Stimulated activated CD4-positive, alpha-beta T cell treated with anti-CD3 and anti-CD28 coated beads, TNF-alpha, amount 100 ng/mL, for 1 hour (primary cell): ENCODE measurements at places on chromosomes 3 and 15.

DNA sequence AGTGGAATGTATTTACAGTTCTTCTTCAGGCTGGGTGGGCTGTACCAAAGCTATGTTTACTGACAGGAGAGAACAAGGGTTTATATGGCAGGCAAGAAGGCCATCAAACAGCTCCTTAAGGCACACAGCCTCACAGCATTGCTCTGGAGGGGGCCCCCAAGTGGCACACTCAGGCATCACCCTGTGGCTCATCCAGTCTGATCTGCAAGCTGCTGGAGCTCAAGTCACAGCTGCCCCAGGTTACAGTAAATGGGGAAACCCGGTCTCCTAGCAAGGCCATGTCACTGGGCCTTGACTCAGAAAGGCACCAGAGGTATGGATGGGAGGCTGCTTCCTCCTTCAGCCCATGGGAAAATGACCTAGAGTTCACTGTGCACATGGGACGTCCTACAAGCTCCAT, 67.5 kb downstream of the TFG start:
- DNase-seq = no peak

GRCh38 chr3:30271781-30272180, 334.6 kb upstream of the TGFBR2 start:
- DNase-seq = no peak

DNA sequence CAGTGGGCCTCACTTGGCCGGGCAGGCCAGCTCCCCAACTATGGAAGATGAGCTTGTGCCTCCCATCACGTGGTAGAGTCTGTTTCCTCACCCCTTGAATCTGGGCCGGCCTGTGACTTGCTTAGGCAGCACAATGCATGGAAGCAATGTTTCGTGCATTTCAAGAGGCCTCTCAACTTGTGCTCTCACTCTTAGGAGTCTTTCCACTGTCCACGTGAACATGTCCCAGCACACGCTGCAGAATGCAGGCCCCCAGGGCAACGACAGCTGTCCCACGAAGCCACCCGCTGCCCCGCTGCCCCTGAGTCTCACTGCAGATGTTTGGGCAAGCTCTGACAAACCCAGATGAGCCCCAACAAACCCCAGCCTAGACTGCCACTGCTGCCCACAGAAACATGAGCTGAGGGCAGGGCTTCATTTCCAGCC, 27.2 kb upstream of the SLC41A3 start:
- DNase-seq = no peak

DNA sequence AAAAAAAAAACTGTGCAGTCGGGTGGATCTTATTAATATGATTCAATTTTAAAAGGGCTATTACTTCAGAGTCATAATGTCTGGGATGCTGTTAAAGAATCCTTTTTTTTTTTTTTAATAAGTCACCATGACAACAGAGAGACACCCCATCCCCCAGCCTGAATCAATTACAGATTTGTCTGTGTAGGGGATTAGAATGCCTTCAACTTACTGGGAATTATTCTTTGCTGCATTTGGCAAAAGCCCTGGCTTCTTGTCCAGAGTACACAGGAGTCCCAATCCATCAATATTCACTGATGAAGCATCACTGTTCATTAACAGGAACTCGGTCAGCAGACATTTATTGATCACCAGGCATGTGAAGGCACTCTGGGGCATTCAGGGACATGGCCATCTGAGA, 12.7 kb upstream of the PXYLP1 start:
- DNase-seq = no peak

GRCh38 chr15:91652610-91653207, 200.8 kb upstream of the SLCO3A1 start:
- DNase-seq = no peak

DNA sequence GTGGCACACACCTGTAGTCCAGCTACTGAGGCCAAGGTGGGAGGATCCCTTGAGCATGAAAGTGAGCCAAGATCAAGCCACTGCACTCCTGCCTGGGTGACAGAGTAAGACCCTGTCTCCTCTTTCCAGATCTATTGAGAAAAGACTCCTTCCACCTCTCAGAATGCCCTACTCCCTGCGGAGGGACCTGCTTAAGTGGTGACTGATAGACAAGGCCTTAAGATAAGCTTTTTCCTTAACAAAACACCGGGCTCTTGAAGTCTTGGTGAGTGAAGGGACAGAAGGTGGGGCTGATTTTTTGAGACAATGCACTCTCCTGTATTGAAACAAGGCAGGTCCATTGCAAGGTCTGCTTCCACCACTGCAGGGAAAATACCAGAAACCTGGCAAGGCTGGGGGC, 338.4 kb upstream of the FRG2C start:
- no peak for DNase-seq

- DNase-seq = no peak
These were observed 13.6 kb upstream of the COMMD2 start for GRCh38 chr3:149765762-149766334.

DNA sequence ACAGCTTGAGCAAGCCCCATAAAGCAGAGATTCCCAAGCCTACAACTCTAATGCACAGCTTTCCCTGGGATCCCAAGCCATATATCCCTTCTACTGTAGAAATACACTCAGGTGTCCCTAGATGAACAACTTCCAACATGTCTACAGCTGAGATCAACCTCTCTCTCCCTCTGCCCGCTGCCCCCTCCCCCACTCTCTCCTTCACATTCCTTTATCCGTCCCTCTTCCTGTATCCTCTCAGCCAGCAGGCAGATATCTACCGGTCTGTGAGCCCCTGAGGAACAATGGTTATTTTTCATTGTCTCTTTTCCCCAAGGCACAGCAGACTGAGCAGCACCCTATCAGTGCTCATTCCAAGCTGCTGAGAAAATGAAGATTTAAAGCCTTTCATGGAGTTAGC, 138.6 kb downstream of the SUCLG2 start:
- DNase-seq = no peak

DNA sequence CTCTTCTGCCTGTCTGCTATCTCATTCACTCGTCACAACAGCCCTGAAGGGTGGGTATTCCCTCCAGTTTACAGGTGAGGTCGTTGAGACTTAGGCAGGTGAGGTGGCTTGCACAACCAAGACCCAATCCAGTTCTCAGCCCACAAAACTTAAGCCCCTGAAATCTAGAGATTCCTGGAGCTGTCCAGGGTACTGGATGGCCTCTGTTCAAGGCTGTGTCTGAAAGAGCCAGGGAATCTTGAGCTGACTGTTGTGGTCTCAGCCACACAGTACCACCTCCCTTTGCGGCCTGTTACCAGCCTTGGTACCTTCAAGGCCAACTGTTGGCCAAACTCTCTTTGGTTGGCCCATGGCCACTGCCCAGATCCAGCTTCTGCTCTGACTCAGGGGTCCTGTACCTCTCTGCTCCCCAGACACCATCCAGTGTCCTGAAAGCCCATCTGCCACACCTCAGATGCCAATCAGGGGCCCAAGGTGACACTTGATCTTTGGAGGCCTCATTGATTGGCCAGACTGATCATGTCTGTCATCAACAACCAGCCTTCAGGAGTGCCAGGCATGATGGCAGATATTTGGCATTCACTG, 10.9 kb upstream of the FAM107A start:
- no peak for DNase-seq

DNA sequence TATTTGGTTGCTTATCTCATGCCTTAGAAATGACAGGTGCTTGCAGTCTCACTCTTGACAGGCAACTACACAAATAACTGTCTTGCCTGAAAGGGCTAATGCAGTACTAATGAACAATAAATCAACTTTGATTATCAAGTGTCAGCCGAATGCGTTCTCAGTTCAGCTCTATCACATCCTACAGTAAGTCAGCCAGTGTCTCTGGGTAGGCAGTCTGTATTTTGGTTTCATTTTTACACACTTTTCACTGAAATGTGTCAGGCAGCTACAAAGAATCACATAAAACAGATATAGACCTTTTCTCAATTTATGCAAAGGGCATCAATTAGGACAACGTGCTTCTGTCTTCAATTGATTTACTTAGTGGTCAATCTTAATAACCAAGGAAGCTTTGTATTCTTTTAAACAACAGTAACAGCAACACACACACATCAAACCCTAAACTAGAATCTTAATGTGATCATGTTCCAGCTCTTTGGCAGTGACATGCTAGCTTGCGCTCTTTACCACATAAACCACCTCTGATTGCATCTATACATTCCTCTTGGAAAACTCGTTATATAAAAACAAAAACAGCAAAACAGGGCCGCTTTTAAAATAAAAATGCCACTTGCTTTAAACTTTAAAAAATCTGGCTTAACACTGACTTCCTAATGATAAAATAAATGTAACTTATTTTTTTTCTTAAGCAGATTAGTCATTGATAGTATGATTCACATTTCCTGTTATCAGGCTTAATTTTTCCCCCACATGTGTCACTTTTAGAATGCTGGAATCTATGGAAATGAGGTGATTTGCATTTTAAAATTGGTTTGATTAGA, 520.4 kb downstream of the FOXP1 start:
- DNase-seq = no peak

DNA sequence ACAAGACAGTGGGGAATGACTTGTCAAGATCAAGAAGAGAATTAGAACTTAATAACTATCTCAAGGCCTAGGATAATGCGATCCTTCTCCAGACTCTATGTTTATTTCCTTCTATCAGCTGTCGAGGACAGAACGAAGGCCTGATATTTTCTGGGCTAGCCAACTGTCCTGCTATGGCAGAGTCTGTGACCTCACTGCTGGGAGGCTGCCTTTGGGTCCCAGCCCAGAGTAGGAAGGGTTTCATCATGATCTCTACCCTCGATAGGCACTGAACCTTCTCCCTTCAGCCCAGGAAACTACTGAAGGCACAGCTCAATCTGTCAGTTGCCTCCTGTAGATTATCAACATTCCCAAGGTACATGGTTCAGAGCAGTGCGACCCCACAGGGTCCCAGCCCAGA, 237.2 kb downstream of the ATP8B4 start:
- DNase-seq = no peak

GRCh38 chr15:39680868-39681267, 100.0 kb downstream of the THBS1 start:
- DNase-seq = no peak

DNA sequence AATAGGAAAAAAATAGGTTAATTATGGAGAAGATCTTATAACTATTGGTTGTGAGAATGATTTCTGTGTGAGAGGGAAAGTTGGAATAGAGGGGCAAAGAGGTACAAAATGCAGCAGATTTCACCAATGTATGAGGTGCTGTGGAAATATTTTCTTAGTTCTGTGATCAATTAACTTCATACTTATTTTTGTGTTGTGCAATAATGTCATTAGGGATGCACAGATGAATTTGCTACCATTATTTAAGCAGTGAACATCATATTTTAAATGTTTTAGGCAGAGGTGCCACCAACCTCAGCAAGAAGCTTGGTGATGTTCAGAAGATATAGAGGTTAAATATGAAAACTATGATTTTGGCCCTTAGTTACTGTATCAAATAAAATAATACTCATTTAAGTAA, 21.6 kb downstream of the MBNL1 start:
- DNase-seq = no peak

DNA sequence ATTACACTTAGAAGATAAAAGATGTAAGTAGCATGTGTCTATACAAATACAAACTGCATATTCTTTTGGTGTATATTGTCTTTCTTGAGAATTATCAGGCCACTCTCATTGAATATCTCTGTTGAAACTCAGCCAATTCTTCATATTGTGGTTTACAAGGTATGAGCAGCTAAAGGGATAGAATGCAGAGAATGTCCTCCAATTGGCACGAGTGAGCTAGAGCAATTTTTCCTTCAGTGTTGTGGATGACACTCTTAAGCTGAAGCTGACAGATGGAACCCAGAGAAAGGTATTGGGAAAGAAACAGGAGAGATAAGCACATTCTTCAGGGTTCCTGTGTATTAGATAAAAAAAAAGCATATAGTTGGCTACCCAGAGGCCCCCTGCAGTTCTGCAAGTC, 453.1 kb downstream of the EPHA3 start:
- no peak for DNase-seq

DNA sequence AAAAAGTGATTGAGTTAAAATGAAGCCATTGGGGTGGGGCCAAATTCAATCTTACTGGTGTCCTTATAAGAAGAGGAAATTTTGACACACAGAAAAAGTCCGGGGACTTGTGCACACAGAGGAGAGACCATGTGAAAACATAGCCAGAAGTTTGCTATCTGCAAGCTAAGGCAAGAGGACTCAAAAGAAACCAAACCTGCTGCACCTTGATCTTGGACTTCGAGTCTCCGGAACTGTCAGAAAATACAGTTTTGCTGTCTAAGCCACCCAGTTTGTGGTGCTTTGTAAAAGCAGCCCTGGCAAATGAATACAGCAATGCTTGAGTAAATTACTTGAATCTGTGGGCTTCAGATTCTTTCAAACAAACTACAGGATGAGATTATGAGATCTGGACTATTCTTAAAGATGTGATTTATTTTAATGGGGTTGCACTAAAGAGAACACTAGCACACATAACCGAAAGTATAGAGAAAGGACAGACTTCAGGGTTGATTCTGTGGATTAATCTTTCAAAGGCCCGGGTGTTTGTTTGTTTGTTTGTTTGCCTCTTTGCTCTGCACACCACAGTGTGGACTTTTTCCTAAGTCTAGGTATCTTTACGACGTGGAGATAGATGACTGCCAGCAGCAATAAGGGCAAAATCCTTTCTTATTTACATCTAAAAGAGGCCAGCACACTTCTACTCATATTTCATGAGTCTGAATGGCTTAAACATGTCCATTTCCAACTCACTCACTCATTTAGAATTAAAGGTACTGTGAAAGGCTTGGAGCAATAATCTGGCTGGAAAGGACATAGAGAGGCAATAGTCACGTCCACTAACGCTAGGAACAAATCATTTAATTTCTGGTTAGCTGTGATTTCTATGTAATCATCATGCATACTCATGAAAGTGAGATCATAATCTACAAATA, 53.9 kb upstream of the SSR3 start:
- DNase-seq = no peak

DNA sequence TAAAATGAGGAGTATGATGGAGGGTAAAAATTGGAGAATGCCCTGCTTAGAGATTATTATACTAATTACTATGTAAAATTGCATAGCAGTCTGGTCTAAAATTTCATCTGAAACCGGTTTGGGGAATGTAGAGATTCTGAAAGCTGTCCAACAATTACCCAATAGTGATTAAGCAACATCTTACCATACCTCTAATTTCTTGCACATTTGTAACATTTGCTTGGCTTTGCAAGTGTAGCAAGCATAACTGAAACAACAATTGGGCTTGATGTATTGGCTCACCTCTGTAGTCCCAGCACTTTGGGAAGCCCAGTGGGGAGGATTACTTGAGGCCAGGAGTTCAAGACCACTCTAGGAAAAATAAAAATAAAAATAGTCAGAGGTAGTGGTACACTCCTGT, 17.4 kb downstream of the AADACL2 start:
- no peak for DNase-seq

DNA sequence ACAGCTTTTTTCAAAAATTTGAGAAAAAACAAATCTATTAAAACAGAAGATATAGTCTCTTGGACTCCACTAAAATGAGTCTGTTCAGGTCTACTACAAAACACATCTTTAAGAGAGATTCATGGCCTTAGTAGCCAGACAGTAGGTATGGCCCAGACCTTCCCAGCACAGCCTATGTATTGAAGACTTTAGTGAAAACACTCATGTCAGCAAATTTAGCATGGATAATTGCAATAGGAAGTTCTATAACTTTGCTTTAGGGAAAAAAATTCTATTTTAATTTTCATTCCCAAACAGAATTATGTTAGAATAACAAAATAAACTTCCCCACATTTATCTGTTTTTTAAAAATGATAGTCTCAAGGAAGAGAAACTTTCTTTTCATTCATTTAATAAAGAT, 976.6 kb downstream of the FHIT start:
- no peak for DNase-seq

GRCh38 chr3:197791113-197791891, at the start of gene LRCH3:
TSS of gene LRCH3 (plus strand) at chr3:197791254. CDS start at chr3:197791279, 25 bp downstream.
- DNase-seq = peak; percentile 77
